Activated T-cell treated with anti-CD3 and anti-CD28 coated beads for 48 hours (primary cell): ENCODE measurements at places on chromosomes 13 and 19.

- DNase-seq, result no peak
These were observed 77.1 kb downstream of the FNDC3A start for GRCh38 chr13:49052813-49053212.

- no peak for DNase-seq
These were observed 337.0 kb upstream of the SLC10A2 start for GRCh38 chr13:103403148-103403740.

GRCh38 chr13:111897846-111898215, 169.1 kb upstream of the SOX1 start:
- no peak for DNase-seq

DNA sequence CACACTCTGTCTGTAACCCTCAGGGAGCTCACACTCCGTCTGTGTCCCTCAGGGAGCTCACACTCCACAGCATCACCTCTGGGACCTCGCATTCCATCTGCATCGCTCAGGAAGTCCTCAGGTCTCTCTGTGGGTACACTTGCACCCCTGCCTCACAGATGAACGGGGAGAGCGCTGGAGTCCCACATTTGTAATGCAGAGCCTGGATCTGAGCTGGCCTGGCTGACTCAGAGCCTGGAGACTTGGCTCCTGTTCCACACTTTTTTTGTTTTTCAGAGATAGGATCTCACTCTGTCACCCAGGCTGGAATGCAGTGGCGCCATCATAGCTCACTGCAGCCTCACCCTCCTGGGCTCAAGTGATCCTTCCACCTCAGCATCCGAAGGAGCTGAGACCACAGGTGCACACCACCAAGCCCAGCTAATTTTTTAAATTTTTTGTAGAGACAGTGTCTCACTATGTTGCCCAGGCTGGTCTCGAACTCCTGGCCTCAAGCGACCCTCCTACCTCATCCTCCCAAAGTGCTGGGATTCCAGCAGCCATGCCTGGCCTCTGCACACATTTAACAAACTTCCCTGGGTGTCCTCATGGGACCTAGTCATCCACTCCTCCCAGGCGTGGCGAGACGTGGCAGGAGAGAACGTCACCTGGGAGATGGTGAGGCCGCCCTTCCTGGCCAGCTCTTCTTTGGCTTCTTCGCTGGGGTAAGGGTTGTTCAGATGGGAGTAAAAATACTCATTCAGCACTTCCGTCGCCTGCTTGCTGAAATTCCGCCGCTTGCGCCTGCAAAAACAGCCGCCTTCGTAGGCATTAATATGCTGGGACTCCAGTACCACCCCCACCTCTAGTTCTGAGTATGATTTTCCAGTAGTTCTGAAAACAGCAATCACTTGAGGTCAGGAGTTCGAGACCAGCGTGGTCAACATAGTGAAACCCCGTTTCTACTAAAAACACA, 31.0 kb downstream of the CILP2 start:
- no peak for DNase-seq

- peak; percentile 89 for DNase-seq
These were observed at the start of gene PDCD2L for GRCh38 chr19:34404109-34404909. TSS of gene PDCD2L (plus strand) at chr19:34404399. CDS start at chr19:34404431, 32 bp downstream.

GRCh38 chr13:111228262-111229144, 91.9 kb upstream of the TEX29 start:
- no peak for DNase-seq

DNA sequence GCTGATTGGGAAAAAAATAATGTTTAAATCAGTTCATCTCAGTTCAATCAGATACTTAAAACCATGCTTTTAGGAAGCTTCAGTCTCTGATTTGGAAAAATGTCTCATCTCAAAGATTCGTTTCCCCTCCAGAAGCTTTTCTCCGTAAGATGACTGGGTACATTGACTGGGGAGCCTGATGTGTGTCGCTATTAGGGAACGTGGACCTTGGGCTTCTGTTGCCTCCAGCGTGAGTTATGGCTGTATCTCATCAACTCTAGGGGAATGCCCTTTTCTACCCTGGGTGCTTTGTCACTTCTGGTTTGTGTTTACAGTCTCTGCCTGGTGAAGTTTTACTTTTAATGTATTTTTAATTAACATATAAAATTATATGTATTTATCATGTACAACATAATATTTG, 635.5 kb upstream of the GPC6 start:
- DNase-seq, result no peak

DNA sequence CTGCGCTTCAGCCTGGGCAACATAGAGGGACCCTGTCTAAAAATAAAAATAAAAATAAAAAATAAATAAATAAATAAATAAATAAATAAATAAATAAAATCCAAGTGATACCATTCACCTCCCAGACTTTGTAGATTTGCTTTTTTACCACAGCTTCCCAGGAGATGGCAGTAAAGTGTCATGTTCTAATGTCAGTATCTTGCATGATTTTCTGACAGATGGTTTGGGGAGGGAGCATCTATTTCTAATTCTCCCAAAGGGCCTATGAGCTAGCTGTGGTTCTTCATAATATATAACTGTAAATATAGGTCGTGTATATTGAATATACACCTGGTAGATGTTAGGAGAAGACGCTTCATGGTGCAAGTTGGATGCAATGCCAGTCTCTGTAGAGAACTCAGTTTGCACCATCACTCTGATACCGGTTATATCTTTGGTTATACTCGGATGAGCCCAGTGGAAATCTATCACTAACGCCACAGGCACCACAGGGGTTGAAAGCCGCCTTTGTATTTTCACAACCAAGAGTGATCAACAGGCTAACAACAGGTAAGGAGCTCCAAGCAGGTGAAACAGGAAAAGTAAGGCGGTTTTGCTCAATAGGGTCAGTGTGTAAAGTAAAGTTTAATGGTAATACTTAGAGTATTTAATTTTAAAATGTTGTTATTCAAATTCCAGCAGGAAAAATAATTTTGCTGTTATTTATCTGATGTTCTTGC, 13.9 kb downstream of the APLP1 start:
- DNase-seq, result no peak

DNA sequence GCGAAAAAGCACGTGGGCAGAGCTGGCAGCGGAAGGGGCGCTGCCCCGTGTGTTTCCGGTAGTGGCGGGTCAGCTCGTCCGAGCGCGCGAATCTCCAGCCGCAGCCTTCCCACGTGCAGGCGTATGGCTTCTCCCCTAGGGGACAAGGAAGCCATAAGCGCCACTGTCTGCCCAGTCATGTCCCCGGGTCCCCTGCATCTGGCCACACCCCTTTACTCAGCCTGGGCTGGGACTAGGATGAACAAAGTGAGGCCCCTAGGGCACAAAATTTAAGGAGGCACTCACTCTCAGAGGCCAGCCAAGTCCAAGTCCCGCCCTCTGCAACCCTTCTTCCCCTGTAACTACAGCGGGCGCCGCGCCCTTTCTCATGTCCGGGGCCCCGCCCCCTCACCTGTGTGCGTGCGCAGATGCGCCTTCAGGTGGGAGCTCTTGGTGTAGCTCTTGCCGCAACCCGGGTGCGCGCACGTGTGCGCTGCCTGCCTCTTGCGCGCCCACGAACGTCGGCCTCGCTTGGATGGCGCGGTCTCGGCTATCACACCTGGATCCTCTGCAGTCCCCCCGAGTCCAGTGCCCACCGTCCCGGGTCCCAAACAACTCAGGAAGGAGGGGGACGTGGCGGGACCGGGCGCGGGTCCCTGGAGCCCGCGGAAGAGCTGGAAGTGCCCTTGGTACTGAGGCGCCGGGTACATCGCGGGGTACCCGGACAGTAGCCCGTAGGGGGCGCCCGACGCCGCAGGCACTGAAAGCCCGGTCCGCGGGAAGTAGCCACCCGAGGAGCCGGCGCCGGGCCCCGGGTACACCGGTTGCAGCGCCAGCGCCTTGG, 1.9 kb downstream of the KLF1 start:
- DNase-seq, result peak; percentile 92

- no peak for DNase-seq
These were observed 8.5 kb upstream of the DOCK9 start for GRCh38 chr13:98986226-98986846.

DNA sequence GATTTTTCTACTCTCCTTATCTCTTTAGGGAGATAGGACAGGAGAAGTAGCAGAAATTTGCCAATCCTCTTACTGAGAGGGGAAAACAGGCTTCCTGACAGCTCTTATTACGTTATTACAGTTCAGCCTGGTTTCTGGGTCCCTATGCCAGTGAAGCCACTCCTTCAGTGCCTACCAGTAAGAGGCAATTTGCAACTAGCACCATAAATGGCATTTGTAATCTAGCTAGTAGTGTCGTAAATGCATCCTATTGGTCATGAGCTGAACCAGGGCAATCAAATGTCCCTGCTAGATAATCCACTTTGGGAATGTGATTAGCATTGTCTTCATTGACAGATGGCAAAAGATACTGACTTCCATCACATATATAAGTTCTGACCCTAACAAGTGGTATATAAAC, 428.8 kb downstream of the DCT start:
- DNase-seq, result no peak

- DNase-seq, result no peak
These were observed 1237.7 kb upstream of the PCDH20 start for GRCh38 chr13:62653371-62653770.

GRCh38 chr19:49879243-49879963, 1.9 kb downstream of the TBC1D17 start:
- no peak for DNase-seq

GRCh38 chr13:41546372-41547190, 89.2 kb downstream of the RGCC start:
- DNase-seq, result no peak

DNA sequence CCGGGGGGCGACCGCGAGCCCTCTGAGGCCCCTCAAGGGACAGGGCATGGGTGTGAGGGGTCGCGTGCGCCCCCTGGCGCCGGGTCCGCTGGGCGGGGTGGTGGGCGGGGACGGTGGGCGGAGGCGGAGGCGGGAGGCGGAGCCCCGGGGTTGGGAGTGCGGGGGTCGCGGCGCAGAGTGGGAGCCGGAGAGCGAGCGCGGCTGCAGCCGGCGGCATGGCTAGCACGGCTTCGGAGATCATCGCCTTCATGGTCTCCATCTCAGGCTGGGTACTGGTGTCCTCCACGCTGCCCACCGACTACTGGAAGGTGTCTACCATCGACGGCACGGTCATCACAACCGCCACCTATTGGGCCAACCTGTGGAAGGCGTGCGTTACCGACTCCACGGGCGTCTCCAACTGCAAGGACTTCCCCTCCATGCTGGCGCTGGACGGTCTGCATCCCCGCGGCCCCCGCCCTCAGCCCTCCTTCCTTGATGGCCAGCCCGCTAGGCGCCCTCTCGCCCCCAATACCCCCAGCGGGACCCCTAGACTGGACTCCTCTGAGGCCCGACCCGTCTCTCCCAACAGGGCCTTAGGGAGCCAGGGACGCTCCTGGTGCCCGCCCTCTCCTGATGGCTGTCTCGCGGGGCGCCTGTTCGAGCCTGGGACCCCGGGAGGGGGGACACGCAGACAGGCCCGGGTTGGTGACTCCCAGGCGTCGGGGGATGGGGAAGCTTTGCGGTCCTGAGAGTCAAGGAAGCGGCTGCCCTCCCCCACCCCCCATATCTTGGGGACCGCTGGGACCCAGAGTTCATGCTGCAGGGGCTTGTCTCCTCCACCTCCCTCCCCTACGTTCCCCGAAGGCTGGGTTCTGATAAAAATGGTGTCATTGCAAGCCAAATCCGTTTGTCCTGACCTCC, at the start of gene CLDN10:
TSS of gene CLDN10 (plus strand) at position 182 of the 903 bp plus-strand sequence. CDS start at position 216, 34 bp downstream.
- no peak for DNase-seq

DNA sequence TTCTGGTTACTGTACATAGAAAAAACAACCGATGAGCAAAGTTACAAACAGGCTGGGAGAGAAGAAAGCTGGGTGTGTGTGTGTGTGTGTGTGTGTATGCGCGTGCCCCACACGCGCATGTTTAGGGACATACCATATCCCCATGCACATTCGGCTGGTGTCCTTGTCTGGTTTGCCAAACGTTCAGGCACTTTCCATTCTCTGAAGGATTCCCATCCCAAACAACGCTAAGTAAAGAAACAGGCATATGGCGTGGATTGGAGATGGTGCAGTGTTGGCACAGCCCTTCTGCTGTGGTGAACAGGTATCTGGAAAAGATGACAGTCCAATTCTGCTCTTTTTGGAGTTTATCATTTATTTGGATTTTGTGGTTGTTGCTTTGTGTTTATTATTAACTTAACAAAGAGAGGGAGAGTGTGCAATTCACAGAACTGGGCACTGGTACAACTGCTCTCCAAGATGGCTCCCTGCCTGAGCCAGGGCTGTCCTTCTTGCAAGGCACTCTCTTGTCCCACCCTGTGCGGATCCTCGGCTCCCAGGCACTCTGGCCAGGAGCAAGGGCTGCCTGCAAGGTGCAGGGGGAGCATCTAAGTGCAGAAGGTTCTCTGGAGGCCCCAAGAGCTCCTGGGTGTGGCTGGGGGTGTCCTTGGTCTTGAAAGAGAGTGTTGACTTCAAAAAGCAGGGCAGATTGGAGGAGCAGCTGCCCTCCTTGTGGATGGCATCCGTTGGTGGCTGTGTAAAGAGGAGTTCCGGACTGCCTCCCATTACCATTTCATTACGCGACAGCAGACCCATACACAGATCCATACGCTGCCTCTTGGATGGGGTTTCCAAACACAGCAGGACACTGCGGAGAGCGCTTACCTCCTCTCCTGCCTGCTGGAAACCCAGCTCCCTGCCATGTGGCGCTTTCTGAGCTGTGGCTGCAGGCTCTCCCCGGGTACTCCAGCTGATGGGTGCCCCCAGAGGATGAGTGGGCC, 263.1 kb downstream of the ZNF536 start:
- DNase-seq, result no peak

GRCh38 chr13:96824140-96824539, 170.1 kb downstream of the OXGR1 start:
- no peak for DNase-seq

GRCh38 chr13:64819081-64819480, 2411.1 kb downstream of the PCDH9 start:
- DNase-seq, result no peak
